HCEC 1CT (cell line): ENCODE measurements at places on chromosomes 3 and 15.

DNA sequence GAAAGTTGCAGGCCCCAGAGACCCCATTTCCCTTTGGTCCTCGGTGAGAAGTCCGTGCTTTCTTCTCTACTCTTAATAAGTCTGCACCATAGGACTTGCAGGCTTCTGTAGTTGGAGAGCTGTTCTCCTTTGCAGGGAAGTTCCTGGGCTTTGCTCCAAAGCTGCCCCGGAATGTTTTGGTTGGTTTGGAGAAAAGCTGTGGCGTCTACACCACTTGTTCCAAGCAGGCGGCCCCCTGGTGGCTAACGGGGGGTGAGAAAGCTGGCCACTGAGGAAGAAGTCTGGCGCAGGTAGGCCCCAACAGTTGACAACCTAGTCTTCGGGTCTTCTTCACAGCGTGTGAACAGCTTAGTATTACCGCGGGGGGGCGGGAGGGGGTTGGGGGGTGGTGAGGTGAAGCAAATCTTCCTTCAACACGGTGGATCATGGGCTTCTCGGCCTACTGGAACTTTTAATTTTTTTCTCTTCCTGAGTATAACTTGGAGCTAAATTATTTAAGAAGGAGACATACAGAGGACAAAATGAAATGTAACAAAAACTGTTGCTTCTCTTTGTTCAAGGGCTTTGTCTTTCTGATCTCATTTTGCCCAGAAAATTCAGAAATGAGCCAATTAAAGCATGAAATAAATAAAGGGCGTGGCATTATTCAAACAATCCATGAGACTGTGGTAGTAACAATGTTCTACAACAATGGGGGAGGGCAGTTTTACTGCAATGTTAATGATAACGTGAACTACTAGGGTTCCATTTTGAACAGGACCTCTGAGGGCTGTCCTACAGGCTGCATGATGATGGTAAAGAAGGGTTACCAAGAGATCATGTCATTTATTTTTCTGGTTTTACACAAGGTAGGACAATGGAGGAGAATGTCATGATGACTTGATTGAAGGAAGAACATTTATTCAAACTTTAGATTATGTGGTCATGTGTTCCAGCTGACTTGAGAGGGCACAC lies 2.2 kb upstream of the THRB start:
- peak; percentile 81 for DNase-seq

GRCh38 chr15:39746714-39747276 lies 35.8 kb downstream of the FSIP1 start:
- DNase-seq = no peak

DNA sequence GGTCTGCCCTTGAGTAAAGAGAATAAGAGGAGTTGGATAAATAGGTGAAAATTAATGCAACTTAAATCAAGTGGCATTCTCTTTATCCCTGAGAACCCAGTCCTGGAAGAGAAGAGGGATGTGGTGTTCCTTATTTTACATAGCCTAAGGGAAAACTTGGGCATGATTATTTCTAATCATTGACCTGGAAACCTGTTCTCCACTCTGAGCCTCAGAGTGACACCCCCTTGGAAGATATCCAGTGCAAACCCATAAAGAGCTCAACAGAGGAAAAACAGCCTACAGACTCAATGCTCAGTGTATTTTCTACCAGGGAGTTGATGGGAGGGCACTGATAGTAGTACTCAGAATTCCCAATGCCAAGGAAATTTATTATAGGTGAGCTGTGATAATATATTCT lies 22.0 kb downstream of the SLC15A2 start:
- no peak for DNase-seq

- no peak for DNase-seq
Observed at GRCh38 chr3:26799679-26800317, 177.2 kb downstream of the LRRC3B start.

DNA sequence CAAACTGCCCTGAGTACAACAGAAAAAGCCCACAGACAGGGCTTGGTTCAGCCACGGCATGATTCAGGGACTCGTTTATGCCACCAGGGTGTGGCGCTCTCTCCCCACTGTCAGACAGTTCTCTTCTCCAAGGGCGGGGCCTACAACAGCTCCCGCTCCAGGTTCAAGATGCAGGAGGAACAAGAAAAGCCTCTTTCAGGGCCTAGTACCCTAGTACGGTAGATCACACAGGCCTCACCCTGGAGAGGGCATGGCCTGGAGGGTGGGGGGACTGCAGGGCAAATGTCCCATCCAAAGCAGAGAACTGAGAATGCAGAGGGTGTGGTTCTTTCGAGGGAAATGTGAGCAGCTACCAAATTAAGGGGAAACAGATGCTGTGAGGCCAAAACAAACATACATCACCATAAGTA lies 12.0 kb downstream of the MESD start:
- DNase-seq = peak; percentile 28

DNA sequence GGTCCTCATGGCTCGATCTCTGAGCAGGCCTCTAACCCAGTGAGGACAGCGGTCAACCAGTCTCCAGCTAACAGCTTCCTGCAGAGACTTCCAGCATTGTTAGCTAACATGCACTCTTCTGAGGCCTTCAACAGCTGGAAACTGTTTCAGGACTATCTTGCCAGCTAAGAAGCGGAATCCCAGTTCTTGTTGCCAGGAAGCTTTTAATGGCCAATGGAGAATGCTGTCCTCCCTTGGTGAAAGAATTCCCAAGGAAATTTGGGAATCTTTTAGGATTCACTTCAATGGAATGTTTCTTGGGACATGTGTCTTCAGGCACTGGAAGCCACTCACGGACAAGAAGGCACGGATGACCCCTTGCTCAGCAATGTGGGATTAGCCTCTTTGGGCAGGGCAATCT lies 91.7 kb downstream of the CEMIP start:
- DNase-seq = no peak

GRCh38 chr3:54932606-54933005 lies 4.7 kb upstream of the LRTM1 start:
- no peak for DNase-seq

GRCh38 chr3:131976448-131976847 lies 58.4 kb downstream of the CPNE4 start:
- no peak for DNase-seq

- DNase-seq = no peak
Observed at GRCh38 chr3:161316006-161316689, 55.2 kb downstream of the SPTSSB start.

- DNase-seq = no peak
Observed at GRCh38 chr3:49683162-49683561, 6.1 kb downstream of the MST1 start.
